ENCODE measurements at places on chromosomes 7 and 10. TPM values are rescaled to one million over a fixed set of nuclear protein-coding genes. Genes with fewer than 3 reads are reported as not detected.

DNA sequence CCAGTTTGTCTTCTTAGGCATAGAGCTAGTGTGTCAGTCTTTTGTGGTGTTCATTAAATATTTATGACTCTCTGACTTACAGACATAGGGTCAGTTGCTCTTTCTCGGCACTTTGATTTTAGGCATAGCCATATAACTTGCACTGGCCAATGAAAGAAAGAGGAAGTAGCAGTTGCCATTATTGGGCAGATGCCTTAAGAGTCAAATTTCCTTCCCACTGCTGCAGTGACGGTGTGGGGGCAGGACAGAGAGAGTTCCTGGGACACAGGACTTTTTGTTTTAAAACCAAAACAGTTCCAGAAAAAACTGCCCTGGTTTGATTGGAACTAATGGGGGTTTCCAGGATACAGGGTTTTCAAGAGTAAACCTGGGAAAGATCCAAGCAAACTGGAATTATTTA, 60.2 kb upstream of the PHF14 start:
- no peak for DNase-seq

Gene UTF1
- not detected for total RNA-seq

DNA sequence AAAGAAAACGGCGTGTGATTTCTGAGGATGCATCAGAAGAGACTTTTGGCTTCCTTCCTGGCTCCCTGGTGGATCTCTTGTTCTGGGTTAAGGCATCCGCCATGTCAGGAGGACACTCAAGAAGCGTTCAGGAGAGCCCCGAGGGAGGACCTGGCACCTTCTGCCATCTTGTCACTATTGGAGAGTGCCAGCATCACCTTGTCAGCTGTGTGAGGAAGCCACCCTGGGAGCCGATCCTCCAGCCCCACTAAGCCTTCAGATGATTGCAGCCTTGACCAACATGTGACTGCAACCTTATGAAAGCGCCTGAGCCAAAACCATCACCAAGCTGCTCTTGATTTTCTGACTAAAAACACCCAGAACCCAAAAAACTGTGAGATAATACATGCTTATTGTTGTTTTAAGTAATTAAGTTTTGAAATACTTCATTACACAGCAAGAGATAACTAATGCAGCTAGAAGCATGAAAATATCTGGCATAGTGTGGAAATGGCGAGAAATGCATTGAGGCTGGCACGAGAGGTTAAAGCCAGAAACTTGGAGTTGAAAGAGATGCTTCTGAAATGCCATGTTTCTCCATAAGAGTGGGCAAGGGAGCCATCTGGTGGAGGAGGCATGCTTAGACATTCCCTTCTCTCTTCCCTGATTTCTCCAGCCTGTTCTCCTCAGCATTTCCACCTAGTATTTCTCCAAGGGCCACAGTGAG, 5.4 kb upstream of the ZFYVE27 start:
- DNase-seq: no peak

GRCh38 chr7:117023325-117023854, 70.1 kb downstream of the ST7 start:
- DNase-seq: no peak

DNA sequence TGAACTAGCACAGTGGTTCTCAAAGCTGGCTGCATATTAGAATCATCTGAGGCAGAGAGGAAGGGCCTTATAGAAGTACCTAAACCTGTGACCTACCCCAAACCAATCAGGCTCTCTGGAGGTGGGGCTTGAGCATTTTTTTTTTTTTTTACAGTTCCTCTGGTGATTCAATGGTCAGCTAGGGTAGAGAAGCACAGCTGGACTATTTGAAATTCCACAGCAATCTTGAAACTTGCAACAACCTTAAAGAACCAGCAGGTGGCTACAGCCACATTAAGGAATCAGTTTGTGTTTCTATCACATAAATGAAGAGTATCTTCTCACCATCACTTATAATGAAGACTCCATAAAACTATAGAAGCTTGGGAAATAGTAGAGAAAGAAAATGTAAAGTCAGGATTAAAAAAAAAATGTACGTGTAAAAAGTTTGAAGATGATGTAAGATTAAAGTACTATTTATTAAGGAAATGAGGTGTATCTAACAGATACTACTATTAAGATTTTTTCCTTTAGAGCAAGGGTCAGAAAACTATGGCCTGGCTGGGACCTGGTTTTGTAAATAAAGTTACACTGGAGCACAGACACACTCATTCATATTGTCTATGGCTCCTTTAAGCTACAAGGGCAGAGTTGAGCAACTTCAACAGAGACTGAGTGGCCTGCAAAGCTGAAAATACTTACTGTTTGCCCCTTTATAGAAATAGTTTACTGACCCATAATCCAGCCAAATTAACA, 3.8 kb downstream of the RTKN2 start:
- no peak for DNase-seq

GRCh38 chr7:140581411-140581810, 59.2 kb downstream of the DENND2A start:
- no peak for DNase-seq

Gene ZWINT
- 20.2 TPM for total RNA-seq

DNA sequence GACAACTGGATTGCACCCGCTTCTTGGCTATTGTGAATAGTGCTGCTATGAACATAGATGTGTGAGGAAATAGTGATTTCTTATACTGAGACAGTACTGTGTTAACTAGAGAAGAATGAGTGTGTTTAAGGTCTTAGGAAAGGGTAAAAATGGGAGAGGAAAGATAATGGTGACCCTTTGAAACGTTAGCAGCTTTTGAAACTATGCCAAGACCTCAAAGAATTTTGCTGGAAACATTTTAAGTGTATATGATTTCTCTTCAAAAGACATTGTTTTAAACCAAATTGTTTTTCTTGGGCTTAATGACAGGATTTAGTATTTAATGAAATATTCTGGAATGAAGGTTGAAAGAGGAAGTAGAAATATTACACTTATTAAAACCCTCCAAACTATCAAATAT, 100.8 kb upstream of the ARHGAP21 start:
- no peak for DNase-seq

- no peak for DNase-seq
Observed at GRCh38 chr10:22713853-22714478, 412 bp downstream of the PIP4K2A start.

DNA sequence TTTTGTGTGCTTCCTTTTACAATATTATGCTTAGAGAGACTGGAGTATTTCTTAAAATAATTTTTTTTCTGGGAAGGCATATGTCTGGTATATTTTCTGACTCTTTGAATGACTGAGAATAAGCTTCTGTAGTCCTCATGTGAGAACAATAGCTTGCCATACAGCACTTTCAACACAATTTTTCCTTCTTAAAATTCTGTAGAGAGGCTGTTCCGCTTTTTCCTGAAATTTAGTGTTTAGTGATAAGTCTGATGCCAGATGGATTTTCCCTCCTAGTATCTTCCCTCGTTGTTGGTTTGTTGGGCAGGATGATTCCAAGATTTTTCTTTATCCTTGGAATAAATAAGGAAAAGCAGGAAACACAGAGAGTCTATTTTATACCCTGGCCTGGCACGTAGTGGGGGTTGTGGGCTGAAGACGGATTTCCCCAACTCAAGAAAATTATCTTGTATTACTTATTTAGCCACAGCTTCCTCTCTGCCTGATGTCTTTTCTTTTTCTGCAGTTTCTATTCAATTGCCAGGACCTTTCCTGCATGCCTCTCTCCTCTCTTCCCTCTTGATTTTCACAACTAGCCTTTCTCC, 111.2 kb downstream of the AOAH start:
- no peak for DNase-seq

GRCh38 chr7:16688249-16688648, 42.3 kb downstream of the BZW2 start:
- no peak for DNase-seq

- DNase-seq: no peak
Observed at GRCh38 chr10:35752469-35753461, 110.7 kb upstream of the FZD8 start.

Gene CYP26C1
- not detected for total RNA-seq

Gene ITGB8
- total RNA-seq: 106 TPM

Gene GDF2
- total RNA-seq: not detected

Gene VKORC1L1
- 24.0 TPM for total RNA-seq

DNA sequence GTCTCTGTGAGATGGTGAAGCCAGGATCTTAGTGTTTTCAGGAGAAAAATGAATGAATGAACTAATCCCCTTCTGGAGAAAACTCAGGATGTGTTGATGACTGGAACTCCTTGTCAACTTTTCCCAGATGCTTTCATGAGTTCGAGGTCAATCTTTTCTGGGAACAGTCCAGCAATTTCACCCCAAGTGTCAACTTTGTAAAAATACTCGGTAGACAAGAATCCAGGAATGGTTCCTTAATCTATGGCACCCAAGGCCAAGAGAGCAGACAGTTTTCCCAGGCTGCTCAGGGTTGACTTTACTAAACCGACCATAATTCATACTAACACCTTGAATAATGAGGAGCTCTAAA, 31.1 kb upstream of the LYZL1 start:
- DNase-seq: no peak

Gene FBXL13
- total RNA-seq: 8.1 TPM

GRCh38 chr10:23914641-23915040, 294.3 kb upstream of the KIAA1217 start:
- no peak for DNase-seq

- no peak for DNase-seq
Observed at GRCh38 chr7:137886746-137887145, 40.0 kb upstream of the DGKI start.

GRCh38 chr7:78226059-78226719, 427.6 kb downstream of the PHTF2 start:
- DNase-seq: no peak

GRCh38 chr7:152867502-152867874, 107.9 kb downstream of the ACTR3B start:
- DNase-seq: no peak

- no peak for DNase-seq
Observed at GRCh38 chr10:124742413-124743190, 1.6 kb downstream of the FAM53B start.

DNA sequence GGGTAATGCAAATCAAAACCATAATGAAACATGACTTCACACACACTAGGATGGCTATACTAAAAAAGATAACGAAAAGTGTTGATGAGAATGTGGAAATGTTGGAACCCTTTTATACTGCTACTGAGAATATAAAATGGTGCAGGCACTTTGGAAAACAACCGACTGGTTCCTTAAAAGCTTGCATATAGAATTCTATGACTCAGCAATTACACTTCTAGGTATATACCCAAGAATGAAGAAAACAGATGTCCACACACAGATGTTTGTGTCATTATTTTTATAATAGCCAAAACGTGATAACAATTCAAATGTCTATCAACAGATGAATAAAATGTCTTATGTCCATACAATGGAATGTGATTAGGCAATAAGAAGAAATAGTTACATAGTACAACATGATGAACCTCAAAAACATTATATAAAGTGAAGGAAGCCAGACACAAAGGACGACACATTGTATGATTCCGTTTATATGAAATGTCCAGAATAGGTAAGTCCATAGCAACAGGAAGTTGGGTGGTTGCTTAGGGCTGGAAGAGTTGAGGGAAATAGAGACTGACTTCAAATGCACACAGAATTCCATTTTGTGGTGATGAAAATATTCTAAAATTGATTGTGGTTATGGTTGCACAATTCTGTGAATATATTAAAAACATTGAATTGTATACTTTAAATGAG, 148.3 kb upstream of the PHYHIPL start:
- no peak for DNase-seq

DNA sequence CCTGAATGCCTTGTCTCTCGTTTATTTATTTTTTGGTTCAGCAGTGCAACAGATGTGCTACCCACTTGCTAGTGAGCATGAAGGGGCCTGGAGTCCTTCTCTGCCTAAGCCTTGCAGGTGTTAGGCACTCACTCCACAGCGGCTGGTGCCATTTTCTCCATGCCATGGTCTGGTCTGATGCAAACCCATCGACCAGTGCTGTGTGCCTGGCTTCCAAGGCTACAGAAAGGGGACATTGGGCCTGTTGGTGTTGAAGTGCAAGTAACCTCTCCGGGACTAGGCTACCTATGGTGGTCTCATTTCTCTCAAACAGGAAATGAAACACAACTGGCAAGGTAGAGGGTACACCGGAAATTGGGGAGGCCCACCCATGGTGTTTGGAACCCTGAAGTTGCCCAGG, 198.1 kb downstream of the ADARB2 start:
- no peak for DNase-seq

GRCh38 chr10:86025509-86025908, 341.1 kb downstream of the GRID1 start:
- no peak for DNase-seq

GRCh38 chr7:40043164-40043563, 91.3 kb downstream of the MPLKIP start:
- no peak for DNase-seq

DNA sequence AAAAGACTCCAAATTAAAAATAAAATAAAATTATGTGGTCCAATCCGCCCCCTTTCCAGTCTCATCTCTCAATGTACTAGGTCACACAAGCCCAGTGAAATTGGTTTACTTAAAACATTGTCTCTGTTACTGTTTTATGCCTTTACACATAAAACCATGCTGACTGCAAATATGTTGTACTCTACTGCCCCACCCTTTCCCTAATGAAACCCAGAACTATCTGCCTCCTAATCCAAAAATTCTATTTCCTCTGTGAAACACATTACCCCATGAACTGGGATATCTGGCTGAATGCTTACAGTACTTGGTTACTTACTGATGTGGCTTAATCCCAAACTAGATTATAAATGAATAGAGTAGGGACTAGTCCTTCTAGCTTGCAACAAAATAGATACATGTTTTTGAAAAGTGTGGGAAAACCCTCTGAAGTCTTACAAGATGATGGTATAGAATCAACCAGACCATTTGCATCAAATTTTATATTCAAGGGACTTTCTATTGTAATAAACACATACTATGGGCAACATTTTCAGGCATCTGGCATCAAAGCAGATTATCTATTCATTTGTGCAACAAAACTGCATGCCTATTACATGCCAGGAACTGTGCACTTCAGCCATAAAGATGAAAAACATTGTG, 10.0 kb upstream of the KMT2E start:
- DNase-seq: no peak

Gene TAS2R5
- 6.5 TPM for total RNA-seq

Gene SYNPO2L
- total RNA-seq: 0.79 TPM

- DNase-seq: no peak
Observed at GRCh38 chr7:37283716-37284115, 164.9 kb downstream of the ELMO1 start.

Gene PNLIP
- not detected for total RNA-seq

Measured in urinary bladder (tissue), 4 donors.